ENCODE measurements at places on chromosomes 5 and 9. TPM values are rescaled to one million over a fixed set of nuclear protein-coding genes. Genes with fewer than 3 reads are reported as not detected.

The NUDT12 gene
- 23.7 TPM for polyA plus RNA-seq

The PCDHB12 gene
- polyA plus RNA-seq: 6.5 TPM

The C5orf52 gene
- not detected for polyA plus RNA-seq

The CLIC3 gene
- polyA plus RNA-seq: 29.8 TPM

The MEIKIN gene
- not detected for polyA plus RNA-seq

The NTRK2 gene
- 1.6 TPM for polyA plus RNA-seq

The FOXD4L4 gene
- 0.06 TPM for polyA plus RNA-seq

DNA sequence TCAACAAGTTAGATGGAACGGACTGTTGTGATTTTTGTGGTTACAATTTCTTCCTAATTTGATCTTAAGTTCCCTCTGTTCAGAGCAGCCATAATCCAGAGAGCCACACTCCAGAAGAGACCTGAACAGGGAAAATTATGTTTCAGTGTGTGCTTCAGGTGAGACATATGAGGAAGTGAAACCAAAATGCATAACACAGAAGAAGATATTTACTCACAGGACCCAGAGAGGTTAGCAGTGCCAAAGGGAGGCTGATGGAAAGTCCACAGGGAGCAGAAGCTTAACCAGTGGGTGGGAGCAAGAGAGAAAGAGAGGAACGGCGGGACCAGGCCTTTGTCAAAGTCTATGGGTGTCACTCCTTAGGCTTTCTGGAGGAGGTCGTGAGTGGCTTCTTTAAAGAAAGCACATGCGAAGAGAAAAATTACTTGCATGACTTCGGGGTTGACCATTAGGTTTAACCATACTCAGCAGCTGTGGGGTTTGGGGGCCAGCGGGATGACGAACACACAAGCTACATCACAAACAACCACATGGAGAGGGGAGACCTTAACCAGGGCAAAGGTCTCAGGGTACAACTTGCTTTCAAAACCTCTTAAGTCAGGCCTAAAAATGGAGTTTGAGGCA lies 141.4 kb downstream of the MED10 start:
- no peak for DNase-seq

DNA sequence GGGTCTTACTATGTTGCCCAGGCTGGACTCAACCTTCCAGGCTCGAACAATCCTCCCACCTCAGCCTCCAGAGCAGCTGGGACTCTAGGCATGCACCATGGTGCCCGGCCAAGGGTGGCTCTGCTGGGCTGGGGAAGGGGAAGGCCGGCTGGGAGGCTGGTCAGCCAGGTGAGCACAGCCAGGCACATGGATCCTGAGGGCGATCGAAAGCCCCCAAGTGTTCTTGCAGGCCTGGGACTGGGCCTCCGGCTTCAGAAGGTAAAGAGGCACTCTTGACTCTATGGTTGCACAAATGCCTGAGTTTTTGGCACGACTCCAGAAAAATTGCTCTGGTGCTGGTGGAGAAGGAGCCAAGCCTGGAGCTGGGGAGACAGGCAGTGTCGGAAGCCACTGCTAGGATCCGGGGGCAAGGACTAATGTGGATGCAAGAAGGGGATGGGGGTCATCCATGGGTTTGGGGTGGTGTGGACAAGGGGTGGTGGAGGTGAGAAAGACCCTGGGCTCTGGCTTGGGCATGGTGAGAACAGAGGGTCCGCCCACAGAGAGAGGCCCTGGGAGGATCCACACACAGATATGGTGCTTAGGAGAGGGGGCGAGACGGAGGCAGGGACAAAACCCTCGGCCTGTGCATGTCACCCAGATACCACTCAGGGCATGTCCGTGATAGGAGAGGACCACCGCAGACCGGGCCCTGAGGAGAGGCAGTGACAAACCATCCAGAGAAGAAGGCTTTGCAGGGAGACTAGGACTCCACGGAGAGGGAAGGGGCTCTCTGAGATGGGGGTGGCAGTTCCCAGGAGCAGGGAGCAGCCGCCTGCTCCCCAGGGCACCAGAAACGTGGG lies 51.1 kb upstream of the COL5A1 start:
- DNase-seq: no peak

DNA sequence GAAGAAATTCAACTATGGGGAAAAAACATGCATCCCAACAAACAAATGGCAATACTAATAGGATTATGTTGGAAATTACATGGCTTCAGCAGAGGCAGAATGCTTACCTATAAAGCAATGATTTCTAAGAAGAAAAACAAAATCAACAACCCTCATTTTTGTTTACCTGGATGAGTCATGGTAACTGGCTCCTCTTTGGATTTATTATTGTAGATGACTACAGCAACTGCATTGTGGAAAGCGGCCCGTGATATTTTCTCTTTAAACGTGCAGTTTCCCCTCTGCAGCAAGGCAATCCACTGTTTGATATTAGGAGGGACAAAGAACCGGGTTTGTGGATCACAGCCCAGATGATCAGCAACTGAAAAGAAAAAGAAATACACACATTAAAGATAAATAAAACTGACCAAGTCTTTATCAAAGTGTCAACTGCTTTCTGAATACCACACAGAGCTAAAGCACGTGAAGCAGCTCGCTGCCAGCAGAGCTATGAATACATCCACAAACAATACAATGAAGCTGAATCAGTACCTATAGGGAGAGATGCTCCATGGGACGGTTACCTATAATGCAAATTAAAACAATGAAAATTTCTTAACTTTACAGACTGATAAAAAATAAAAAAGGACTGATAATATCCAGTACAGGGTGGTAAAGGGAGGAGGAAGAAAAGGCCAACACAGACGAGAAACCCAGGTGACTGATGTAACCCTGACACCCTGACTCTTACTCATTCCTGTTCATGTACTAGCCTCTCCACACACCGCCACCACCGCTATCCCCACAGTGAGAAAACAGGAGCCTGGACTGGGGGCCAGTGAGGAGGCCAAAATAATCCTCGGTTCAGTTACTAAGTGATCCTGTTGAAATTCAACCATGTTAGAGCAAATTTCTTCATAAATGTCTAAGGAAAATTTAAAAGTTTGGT lies 31.0 kb downstream of the RNF130 start:
- DNase-seq: no peak

- peak; percentile 3 for DNase-seq
Observed at GRCh38 chr5:106454651-106455415, 1215.9 kb downstream of the EFNA5 start.

DNA sequence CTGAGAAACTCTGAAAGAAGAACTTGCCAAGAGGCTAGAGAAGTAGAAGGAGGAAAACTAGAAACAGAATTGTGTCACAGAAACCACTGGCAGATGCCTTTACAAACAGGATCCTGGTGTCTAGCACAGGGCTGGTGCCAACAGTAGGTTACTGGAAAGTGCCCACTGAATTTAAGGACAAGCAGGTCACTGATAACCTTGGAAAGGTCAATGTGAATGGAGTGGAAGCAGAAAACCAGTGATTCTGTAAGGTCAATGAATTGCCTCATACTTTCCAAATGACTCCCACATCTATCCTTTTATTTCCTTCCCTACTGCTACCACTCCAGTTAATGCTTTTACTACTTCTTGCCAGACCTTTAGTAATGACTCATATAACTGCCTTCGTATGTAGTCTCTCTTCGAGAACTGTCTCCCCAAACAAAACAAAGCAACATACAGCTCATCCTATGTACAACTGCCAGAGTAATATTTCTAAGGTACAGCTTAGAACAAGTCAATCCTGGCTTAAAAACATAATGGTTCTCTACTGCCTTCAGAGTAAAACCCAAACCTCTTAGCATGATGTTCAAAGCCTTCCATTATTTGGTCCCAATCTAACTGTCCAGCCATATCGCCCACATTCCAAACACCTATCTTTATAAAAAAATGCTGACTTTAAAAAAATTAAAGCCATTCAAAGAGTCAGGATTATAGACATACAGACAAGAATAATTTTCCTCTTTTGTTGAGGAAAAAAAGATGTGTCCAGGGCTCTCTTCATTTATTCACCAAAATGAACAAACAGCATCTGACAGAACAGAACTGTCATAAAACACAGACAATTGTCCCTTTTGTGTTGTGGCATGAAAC lies 52.5 kb downstream of the NR3C1 start:
- DNase-seq: no peak

DNA sequence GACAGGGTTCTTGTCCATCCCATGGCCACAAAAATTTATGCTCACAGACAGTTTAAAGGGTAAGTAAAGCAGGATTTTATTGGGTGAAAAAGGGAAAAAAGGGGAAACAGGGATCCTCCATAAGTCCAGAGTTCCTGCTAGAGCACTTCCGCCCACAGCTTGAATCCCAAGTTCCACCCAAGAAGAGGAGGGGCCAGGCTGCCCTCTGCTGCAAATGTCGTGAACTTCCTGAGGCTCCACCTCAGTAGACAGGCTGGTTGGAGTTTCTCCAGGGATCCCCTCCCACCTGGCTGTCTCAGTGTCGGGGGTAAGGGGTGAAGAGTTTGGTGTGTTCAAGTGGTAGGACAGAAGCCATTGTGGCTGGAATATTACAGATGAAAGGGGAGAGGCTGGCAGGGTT lies 275.0 kb upstream of the SGCD start:
- no peak for DNase-seq

DNA sequence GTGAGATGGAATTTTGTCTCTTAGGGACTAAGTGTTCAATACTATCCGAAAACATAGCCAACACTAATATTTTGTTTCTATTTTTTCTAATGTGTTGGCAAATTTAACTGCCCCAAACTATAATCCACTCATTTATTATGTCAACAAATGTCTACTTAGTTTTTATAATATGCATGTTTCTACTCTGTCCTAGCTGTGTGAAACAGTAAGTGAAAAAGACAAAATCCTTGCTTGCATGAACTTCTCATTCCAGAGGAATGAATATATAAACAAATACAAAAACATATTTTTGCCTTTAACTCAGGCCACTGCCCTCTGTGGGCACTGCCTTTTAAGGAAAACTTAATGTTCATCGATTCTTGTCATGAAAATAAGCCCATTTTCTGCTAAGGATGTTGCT lies 1275.4 kb upstream of the CDH18 start:
- no peak for DNase-seq

- peak; percentile 7 for DNase-seq
Observed at GRCh38 chr9:136484153-136485048, 1.6 kb upstream of the SEC16A start.

- DNase-seq: no peak
Observed at GRCh38 chr5:9707732-9708462, 77.7 kb upstream of the TAS2R1 start.

DNA sequence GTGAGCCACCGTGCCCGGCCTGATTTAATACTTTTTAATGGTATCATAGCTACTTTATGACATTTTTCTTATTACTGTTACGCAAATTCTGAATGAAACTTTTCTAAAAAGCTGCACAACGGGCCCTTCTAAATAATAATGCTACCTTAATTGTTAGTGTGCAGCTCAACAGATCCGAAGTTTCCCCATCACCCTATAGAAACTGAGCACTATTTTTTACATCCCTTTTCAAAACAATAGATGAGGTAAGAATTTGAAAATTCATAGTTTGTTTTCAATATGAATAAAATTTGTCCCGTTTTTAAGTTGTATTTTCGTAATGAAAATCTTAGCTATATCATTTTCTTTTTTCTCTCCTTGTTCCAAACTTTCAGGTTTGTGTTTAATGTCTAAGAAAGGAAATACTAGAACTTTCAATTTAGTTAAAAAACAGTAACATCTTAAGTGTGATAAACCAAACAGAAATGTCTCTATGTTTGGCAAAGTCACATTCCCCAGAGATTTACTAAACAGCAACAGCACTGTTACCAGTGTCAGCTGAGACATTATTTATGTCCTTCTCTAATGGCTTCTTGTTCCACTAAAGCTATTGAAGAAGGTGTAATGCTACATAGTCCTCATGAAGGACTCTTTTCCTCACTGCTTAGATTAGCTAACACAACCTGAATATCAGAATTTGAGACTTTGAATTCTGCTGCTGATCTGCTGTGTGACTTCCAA lies 22.9 kb downstream of the KIF2A start:
- DNase-seq: no peak

DNA sequence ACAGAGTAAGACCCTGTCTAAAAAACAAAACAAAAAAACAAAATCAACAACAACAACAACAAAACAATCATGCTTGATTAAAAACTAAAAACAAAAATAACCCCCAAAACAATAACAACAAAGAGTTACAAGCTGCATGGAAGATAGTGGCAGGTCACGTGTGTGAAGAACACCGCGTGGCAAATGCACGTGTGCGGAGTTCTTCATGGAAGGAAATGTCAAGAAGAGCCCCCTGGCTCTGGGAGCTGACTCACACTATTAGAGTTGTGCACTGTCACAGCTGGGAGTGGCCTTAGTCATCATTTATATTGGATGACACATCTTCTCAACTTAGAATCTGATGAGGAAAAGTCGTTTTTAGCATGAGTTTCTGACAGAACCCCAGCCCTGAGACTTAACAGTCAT lies 110.5 kb downstream of the JMY start:
- no peak for DNase-seq

- DNase-seq: no peak
Observed at GRCh38 chr5:96338624-96339415, 94.2 kb downstream of the PCSK1 start.

DNA sequence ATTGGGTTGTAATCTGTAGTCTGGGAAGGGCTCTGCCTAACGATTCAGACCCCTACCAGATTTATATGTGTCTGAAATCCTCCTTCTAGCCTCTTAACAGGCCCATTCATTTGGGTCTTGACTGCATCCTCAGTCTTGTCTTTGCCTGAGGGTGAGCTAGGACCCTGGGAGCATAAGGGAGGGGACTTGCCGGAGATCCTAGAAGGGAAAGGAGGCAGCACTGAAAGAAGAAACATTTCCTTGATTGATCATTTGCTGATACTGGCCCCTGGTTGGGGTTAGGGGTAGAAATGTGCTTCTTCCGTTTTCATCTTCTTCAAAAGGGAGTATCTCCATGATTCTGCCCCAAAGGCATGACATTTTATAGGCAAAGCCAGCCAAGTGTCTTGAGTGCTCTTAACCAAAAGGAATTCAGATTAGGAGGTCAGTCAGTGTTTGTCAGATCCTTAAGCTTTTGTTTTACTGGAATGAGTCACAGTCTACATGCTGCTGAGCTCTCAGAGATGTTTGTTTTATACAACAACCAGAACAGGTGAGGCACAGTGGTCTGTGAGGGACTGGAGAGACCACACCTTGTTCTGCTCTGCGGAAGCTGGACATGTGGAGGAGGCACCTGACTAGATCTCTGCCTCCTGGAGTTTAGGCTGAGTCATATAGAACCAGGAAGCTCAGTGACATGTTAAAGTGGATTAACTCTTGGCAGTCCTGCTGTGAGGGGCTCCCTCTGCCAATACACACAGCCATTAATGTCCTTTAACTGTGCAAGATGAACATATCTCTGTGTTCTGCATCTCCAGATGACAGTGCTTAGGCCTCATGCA lies 37.7 kb downstream of the PCDHAC2 start:
- no peak for DNase-seq

GRCh38 chr9:99593610-99594009 lies 228.1 kb upstream of the NR4A3 start:
- DNase-seq: no peak

GRCh38 chr9:93133681-93134014 lies 403 bp downstream of the NINJ1 start:
- DNase-seq: peak; percentile 72

DNA sequence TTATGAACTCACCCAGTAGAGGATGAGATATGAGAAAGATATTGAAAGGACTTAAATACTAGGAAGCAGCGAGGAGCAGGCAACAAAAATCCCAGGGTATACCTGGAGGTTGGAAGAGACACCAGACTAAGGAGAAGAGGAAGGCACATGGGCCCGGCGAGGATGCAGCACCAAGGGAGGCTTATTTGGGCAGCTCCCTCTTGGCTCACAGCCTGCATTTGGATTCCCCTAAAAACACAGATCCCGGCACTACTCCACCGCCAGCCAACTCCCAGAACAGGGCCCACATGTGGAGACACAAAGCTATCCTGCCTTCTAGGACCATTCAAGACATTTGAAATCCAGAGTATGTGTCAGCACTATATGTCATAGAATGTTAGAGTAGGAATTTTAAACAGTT lies 199.8 kb upstream of the FBXL7 start:
- no peak for DNase-seq

Data from right lung (tissue), 10 donors.